CD14-positive monocyte (primary cell): ENCODE measurements at places on chromosomes 11 and 22. TPM values are rescaled to one million over a fixed set of nuclear protein-coding genes. Genes with fewer than 3 reads are reported as not detected.

Gene HTATIP2
- 108 TPM for polyA plus RNA-seq

Gene TMEM86A
- polyA plus RNA-seq = 3.5 TPM

Gene KIAA1671
- polyA plus RNA-seq = not detected

Gene OR56A1
- not detected for polyA plus RNA-seq

Gene MAPK8IP2
- not detected for polyA plus RNA-seq

Gene TRPM5
- polyA plus RNA-seq = not detected

Gene A4GALT
- polyA plus RNA-seq = not detected

Gene LRRC56
- polyA plus RNA-seq = not detected
